Stimulated activated CD8-positive, alpha-beta memory T cell treated with anti-CD3 and anti-CD28 coated beads, Interleukin-2, amount 100 ng/mL, for 48 hours (primary cell): ENCODE measurements at places on chromosomes 2 and 18.

DNA sequence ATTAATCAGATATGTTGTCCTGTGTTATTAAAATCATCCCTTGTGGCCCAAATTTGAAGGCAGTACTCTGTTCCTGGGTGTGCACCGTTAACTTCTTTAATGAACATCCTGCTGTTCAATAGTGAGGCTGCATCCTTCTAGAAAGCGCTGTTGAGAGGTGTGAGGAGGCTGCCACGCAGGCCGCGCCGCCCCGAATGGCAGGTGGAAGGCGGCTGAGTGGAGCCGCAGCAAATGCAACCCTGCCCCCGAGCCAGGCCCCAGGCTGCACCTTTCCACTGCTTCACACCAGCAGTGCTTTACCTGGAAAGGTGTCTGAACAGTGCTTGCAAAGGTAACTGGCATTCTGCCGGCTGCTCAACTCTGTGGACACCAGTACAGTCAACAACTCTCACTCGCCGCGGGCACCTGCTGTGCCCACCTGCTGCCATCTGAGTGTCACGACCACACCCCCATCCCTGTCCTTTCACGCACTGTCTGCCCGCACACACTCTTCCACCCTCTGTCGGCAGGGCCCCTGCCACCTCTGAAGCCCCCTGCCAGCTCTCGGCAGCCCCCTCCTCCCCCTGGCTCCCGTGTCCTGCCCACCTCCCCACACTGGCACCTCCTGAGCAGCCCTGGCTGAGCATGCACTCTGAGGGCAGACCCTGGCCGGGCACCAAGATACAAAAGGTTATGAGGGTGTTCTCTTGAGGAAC lies 70.9 kb downstream of the ODC1 start:
- no peak for DNase-seq

DNA sequence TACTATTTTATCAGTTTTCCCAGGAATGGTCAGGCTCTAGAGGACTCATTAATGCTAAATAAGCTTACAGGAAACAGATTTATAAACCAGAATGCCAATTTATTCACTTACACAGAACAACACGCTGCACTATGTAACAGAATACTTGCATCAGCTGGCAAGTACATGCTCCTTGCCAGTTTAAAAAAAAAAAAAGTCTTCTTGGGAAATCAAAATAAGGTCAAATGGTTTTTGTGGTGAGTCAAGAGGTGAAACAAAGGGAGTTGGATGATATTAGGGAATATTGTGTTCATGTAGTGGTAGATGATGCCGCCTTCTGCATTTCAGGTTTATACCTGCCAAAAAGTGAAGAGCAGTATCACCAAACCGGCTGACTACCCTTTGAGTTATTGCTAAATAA lies 1322.1 kb upstream of the ZEB2 start:
- DNase-seq: no peak

DNA sequence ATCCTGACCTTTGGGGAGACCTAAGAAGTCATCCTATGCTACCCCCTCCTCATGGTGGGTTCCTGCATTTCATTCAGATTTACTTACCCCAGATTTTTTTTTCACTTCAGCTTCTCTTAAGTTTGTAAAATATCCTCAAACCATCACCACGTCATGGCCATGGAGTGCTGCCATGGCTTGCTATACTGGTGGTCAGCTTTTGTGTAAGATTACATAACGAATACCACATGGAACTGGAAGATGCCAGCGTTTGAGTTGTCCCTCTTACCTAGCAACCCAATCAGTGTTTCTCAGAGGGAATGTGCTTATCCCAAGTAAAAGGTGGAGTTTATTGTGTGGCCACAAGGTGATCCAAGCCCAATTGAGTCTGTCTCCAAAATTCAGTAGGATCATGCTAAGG lies 148.6 kb upstream of the ALPP start:
- no peak for DNase-seq

DNA sequence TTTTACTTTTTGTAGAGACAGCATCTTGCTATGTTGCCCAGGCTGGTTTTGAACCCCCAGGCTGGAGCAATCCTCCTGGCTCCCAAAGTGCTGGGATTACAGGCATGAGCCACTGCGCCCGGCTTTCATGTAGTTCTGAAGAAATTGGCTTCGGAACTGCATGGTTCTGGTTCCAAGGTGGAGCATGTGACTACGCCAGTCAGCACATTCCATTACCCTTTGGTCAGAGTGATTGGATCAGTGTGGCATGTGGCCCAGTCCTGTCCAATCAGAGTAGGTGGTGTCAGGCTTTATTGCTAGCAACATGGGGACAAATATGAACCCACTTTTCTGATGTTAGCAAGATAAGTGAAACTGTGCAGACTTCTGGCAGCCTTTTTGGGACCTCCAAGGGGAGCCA lies 16.3 kb upstream of the ATOH8 start:
- no peak for DNase-seq

DNA sequence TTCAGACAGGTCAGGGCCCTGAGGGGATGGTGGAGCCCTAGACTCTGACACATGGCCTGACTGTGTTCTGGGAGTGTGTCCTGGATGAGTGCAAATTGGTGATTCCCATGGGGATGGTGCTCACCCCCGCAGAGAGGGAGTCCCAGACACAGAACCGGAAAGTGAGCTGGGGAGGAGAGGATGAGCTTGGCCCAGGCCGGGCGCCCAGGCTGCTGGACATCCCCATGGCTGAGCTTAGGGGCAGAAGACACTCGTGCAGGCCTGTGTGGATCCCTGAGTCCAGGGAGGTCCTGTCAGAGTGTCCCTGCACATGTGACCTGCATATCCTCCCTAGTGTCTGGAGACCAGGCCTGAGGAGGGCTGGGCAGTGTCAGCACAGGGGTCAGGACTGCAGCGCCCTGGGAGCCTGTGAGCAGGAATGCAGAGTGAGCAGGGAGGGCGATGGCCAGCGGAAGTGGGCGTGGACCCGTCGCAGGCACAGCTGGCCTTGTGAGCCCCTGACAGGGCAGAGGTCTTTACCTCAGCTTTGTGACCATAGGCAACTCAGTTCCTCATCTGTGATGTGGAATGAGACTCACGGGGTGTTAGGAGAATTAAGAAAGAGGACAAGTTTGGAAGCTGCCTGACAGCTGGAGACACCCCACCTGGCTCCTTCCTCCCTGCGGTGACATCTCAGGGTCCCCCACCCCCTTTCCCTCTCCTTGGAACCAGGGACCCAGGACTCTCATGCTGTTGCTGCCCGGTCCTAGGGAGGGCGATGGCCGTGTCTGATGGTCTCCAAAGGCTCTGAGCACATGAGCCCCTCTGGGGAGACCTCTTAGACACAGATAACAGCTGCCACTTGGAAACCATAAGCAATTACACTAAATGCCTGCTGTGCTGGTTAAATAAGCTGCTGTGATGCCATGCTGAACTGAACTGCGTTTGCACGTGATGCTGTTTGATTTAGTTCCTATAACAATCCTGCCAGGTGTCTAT lies 62.6 kb upstream of the HS6ST1 start:
- no peak for DNase-seq

- no peak for DNase-seq
Measured at GRCh38 chr18:57801325-57801724, 1.8 kb downstream of the ATP8B1 start.

DNA sequence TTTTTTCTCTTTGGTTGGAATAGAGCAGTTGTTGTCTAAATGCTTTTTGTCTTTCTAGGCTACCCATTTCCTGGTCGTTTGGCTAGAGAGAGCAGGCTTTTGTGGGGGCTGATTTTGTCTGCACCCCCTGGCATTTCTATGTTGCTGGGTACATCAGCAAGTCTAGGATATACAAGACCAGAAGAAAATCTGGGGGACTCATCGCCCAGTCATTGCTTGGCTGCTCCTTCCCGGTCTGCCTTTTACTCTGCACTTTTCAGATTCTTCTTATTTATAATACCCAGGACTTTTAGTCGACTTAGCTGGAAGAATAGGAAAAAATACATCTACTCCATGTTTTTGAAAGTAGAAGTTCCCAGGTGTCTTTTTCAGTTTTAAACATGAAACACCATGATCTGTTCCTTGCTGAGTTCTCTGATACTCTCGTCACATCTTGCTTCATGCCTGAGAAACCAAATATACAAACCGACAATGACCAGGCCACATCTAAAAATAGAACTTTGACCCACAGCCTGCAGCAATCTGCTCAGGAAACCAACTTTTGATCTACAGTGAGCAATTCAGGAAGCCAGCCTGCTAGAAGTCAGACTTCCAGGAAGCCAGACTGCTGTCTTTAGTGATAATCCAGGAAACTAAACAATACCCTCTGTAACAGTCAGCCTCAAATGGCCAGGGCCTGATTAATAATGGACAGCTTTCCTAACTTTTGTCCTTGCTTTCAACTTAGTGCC lies 163.8 kb upstream of the MEX3C start:
- no peak for DNase-seq

DNA sequence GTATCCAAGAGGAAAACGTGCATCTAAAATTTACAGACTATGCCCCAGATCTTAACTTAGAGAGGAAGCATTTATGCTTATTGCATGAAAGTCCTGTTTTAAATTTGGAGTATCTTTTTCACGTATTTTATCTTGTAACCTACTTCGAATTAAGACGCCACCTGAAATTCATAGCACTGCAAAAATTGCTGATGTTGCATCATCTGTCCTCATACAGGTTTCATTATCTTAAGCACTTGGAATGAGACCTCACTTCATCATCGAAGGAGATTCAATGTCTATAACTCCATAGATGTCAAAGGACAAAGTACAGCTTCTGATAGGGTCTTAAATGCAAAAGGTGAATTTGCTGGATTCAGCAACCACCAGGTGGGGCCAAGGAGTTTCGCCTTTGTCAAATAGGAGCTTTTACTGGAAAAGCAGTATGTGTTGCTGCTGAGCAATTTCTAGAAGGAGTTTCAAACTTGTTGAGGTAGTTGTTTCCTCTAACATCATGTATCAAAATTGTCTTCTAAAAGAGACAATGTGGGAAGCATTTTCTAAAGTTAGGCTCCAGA lies 106.4 kb upstream of the CCDC85A start:
- DNase-seq: no peak

- DNase-seq: no peak
Measured at GRCh38 chr2:29267720-29268119, 152.5 kb downstream of the CLIP4 start.

- DNase-seq: peak; percentile 16
Measured at GRCh38 chr2:113324684-113325160, 46.0 kb upstream of the PAX8 start.

DNA sequence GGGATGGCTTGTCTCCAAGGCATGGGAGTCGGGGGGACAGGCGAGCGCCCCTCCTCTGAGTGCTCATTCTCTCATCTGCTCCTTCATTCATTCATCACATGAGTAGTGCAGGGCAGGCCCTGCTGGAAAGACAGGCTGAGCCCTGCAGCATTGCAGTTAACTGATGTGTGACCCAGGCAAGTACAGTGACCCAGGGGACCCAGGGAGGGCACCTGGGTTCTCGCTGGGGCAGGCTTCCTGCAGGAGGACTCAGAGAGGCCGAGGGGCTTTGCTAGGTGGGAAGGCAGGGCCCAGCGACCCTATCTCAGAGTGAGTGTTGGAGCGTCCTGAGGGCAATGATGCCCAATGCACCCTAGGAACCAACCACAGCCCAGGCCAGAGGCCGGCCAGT lies 30.6 kb downstream of the HJURP start:
- no peak for DNase-seq

DNA sequence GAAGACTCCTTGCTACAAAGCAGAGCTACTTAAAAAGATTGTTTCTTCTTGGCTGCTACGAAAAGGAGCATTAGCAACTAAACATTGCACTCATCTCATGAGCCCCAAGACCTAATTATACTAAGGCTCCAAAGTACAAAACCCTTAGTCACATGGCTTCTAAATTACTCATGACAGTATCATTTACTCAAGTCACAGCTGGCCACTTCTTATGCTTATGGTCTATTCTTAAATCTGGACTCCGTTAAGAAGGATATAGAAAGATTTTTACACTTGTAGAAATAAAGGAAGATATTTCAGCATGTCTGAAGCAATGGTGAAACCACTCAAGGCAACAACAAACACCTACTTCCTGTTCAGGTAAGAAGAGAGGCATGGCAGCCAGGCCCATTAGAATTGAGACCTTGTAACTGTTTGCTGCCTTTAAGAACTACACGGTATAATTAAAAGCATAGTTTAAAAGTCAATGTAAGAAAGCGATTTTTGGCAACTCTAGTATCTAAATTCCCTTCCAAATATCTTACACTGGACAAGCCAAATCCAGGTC lies 12.7 kb downstream of the ANKRD44 start:
- DNase-seq: no peak

GRCh38 chr2:149160701-149161217 lies 122.3 kb downstream of the LYPD6B start:
- peak; percentile 2 for DNase-seq

GRCh38 chr2:211449819-211450218 lies 893.4 kb downstream of the CPS1 start:
- DNase-seq: no peak

- DNase-seq: no peak
Measured at GRCh38 chr18:48545757-48546321, 7.0 kb downstream of the CTIF start.

DNA sequence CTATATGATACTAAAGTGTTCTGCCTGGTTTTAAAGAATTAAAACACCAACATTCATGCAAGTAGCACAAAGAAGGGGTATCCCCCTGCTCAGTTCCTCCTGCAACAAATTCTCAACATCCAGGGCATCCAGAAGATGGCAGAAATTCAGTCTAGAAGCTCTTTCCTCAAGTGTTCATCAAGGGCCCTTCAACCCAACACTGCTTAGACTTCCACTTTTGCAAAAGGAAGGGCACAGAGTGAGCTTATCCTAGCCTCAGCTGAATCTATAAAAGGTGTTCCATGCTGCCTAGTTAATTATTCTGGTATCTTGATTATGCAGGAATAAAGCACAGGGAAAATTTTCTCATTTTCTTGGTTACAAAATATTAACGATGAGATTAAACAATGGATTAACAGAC lies 275.8 kb upstream of the CRIM1 start:
- no peak for DNase-seq

DNA sequence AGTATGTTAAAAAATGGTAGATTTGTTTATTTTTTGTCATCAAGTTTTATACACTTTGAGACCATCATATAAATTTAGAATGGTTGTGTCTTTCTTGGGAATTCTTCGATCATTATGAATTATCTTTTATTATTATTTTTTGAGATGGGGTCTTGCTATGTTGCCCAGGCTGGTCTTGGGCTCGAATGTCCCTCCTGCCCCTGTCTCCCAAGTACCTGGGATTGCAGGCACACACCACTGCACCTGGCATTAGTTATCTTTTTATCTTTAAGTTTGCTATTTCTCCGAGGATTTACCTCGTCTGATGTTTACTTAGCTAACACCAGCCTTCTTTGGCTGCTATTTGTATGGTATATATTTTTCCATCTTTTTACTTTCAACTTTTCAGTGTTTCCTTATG lies 100.0 kb downstream of the BIRC6 start:
- DNase-seq: no peak

DNA sequence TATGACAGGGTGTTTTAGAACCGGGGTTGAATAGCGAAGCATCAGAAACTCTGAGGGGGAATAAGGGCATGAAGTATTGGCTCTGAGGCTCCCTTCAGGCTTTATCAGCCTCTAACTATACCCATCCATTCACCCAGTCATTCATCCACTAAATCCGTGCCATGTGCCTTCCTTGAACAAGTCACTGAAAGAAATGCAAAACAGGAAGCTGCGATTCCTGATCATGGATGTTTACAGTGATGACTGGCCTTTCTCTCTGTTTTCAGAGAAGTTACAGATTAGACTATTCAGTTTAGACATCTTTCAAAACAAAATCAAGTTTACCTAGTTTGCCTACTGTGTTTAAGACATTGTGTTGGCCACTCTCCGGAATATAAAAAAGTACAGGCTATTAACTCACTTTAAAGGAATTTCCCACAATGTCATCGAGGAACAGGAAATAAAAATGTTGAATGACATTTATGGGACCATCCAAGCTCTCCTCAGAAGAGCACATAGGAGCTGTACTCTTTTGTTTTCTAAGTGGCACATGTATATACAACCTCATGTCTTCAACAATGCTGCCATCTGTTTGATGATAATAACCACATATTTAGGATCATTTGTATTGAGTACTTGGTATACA lies 43.8 kb upstream of the SLC14A1 start:
- no peak for DNase-seq
